ENCODE measurements at places on chromosomes 13 and 19.

DNA sequence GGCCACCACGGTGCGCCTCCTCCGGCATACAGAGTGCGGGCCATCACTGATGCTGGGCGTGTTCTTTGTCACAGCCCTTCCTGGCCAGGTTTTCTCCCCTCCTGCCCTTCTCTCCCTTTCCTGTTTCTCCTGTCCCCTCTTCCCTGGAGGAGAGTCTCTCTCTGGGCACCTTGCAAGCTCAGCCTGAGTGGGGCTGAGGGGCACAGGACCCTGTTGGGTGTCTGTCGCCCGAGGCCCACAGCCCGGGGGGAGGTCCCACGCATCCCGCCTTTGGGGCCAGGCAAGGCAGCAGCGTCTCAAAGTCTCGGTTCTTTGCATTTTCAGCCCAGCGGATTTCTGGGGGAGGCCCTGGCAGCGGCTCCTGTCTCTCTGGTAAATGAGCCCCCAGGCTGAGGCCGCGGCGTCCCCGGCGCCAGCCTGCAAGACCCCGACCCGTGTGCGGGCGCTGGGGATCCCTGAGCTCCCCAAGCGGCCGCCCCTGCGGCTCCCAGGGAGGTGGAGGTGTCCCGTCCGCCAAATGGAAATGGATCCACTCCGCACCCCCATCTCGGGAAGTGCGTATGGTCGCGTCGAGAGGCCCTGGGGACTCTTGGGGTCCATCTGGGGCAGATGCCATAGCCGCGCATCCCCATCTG is 47.2 kb downstream of the COMP start:
- DNase-seq = no peak

DNA sequence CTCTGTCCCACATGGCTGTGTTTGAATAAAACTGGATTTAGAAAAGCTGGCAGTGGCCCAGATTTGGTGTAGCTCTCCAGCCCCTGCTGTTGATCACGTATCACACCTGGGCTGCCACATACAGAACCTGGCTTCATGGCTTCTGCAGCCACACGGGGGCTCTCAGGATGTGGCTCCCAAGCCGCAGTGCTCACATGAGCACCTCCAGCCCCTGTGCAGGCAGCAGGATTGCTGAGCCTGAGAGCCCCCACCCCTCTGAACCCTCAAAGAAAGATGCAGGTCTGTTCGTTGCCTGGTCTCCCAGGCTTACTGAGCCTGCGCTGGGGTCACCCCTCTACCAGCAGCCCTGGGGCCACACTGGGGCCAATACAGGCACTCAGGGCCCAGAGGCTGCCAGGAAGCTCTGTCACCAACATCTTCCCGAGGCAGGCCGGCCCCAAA is 2.7 kb downstream of the PLEKHF1 start:
- no peak for DNase-seq

- DNase-seq = no peak
Observed at GRCh38 chr19:19742773-19743172, 9.9 kb upstream of the ZNF14 start.

DNA sequence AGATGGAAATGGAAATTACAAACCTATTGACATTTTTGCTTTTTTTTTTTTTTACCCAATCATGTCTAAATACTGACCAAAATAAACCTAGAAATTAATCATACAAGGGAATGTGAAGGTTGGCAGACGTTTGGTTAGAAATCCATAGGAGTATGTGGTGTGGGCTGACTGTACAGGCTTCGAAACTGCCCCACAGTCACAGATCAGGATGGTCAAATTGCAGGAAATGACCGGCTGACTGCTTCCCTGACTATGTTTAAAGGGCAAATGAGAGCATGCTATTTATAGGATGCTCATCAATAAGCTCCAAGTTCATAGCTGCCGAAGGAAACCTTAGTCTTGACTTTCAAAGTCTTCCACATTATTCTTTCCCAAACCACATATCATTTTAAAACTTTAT is 118.4 kb downstream of the COG6 start:
- no peak for DNase-seq

GRCh38 chr13:66446413-66446812 is 783.7 kb downstream of the PCDH9 start:
- DNase-seq = no peak

DNA sequence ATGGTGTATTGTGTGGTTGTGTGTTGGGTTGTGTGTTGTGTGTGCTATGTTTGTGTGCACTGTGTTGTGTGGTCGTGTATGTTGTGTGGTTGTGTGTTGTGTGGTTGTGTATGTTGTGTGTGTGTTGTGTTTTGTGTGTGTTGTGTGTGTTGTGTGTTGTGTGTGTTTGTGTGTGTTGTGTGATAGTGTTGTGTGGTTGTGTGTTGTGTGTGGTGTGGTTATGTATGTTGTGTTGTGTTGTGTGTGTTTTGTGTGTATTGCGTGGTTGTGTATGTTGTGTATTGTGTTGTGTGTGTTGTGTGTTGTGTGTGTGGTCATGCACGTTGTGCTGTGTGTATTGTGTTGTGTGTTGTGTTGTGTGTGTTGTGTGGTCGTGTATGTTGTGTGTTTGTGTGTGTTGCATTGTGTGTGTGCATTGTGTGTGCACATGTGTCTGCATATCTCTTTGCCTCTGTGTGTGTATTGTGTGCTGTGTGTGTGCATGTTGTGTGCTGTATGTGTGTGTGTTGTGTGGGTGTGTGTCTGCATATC is 2.9 kb downstream of the C3 start:
- no peak for DNase-seq

DNA sequence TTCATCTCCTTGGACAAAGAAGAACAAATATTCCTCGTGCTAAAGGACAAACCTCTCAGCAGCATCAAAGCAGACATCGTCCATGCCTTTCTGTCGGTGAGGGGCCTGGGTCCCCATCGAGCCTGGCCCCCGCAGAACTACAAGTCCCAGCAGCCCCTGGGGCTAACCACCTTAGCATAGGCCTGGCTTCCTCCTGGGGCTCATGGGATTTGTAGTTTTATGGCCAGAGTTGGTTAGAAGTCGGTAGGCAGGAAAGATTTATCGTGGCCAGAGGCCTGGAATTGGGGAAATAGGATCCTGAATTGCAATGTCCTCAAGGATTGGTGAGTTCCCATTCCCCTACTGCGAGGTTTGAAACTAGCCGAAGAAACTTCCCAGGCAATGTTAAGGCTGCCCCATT is 19.6 kb downstream of the TMEM150B start:
- no peak for DNase-seq

GRCh38 chr13:110215606-110216005 is 91.4 kb downstream of the COL4A1 start:
- DNase-seq = no peak

- peak; percentile 73 for DNase-seq
Observed at GRCh38 chr13:28744091-28744536, 25.3 kb upstream of the SLC46A3 start.

- DNase-seq = no peak
Observed at GRCh38 chr13:51097353-51098043, 13.6 kb downstream of the C13orf42 start.

DNA sequence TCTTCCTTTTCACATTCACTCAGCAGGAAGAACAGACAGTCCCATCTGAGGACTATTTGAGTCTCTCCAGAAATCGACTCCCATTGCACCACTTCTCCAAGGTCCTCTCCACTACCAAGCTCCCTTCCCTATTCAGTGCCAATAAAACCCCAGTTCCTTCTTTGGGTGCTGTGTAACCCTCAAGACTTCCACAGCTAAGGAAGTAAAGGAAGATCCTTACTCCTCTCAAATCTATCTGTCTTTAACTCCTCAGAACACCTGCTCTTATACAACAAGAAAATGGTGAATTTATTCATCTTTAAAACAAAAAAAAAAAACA is 29.2 kb upstream of the TM9SF2 start:
- DNase-seq = no peak

- DNase-seq = no peak
Observed at GRCh38 chr13:77353995-77354394, 27.1 kb upstream of the MYCBP2 start.

GRCh38 chr19:58562122-58563033 is 4.0 kb upstream of the UBE2M start:
- DNase-seq = no peak

GRCh38 chr19:46303691-46304397 is 7.0 kb downstream of the HIF3A start:
- DNase-seq = no peak

GRCh38 chr13:30845297-30846214 is 60.5 kb upstream of the MEDAG start:
- DNase-seq = no peak
